Kidney (tissue), 22 donors: ENCODE measurements at places on chromosomes 2 and 18.

GRCh38 chr2:37748541-37748940 is 77.1 kb upstream of the CDC42EP3 start:
- H3K27ac ChIP-seq = no peak overlapping the region
- no peaks in the 10 kb centered on the region for H3K4me1 ChIP-seq
- no peaks in the 10 kb centered on the region for H3K36me3 ChIP-seq
- no peaks in the 10 kb centered on the region for H3K27me3 ChIP-seq
- no peak for DNase-seq

DNA sequence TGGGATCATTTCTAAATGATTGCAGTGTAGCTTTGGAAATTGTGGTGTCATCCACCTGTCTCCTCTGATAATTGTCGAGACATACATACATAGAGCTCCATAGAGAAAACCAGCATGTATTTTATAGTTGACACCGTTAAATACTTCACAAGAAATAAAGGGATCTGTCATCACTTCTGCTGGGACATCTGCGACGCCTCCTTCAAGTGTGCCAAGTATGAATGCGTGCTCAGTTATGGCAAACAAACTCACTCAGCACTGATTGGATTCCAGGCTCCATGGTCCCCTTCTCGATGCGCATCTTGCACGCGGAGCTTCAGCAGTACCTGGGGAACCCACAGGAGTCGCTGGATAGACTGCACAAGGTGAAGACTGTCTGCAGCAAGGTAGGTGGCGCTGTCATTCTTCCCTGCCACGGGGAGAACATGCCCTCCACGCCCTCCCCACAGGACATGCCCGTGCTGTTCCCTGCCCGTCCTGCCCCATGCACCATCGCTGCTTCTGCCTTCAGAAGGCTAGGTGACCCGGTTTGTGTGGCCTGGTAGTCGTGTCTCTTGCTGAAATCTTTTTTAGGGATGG is 64.1 kb downstream of the TRAPPC12 start:
- DNase-seq = no peak
- no peak overlapping the region for H3K4me3 ChIP-seq
- no peaks in the 10 kb centered on the region for H3K4me1 ChIP-seq
- no peak overlapping the region for H3K27ac ChIP-seq
- no peaks in the 10 kb centered on the region for H3K27me3 ChIP-seq
- H3K36me3 ChIP-seq = peaks cover 2% of the 10 kb centered on the region

DNA sequence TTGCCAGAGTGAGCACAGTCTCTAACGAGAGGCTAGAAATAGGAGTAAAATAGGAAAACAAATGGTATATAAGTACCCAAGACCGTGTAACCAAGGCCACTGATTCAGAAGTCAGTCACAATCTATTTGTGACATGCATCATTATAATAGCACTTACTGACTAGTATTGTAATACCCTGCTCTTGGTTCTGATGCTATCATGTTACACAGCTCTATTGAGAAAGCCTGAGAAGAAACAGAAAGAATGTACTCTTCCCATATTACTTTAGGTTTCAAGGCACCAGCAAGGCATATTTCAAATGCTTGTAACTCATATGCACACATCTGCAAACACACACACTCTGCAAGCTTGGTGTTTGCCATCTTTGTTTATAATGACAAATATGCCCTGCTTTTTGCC is 746.4 kb downstream of the SLC4A3 start:
- no peak for DNase-seq
- H3K4me3 ChIP-seq = no peak overlapping the region
- H3K27me3 ChIP-seq = no peaks in the 10 kb centered on the region
- H3K36me3 ChIP-seq = no peaks in the 10 kb centered on the region
- H3K27ac ChIP-seq = no peak overlapping the region
- no peaks in the 10 kb centered on the region for H3K4me1 ChIP-seq

DNA sequence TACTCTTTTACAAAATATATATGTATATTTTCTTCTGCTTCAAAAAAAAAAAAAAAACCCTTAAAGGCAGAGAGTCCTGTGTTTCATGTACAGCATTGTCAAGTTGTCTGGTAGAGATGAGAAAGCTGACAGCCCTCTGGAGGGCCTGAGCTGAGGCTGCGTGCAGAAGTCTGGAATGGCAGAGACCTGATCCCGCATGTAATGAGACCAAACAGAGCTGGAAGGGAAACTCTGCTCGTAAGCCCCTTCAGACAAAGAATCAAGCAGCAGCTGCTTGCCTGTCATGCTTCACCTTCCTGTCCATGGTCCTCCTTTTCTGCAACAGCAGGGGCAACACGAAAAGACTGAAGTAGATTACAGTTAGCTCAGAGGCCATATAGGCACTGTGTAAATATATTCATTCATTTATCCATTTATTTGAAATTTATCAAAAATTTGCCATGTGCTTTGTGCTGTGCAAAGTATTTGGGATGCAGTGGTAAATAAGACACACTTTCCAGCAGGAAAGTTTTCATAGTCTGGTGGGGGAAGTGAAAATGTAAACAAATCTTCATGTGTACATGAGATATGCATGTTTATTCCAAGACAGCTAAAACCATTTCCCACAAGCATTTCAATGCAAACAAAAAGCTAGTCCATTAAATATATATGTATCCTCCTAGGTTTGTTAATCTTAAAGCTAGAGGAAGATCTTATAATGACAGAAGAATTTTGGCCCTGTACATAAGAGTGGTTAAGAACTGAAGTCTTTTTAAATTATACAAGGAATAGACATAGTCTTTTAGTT is 912.7 kb downstream of the CPS1 start:
- H3K4me1 ChIP-seq = no peaks in the 10 kb centered on the region
- no peaks in the 10 kb centered on the region for H3K36me3 ChIP-seq
- DNase-seq = peak; percentile 39
- no peak overlapping the region for H3K4me3 ChIP-seq
- no peaks in the 10 kb centered on the region for H3K27me3 ChIP-seq
- no peak overlapping the region for H3K27ac ChIP-seq

DNA sequence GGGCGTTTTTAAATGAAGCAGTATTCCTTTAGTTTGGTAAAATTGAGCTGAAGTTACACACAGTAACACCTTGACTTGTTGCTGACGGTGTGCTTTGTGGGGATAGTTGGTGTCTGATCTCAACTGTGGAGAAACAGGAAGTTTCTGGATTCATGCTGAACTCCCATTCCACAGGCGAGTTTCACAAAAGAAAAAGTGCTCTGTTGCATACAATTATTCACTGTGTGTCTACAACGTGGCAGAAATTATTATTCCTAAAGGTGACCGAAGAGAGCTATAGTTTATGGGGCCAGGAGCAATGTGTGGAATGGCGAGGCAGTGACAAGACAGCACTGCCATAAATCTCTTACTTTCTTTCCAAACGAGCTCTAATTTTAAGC is 463 bp upstream of the CABYR start:
- no peaks in the 10 kb centered on the region for H3K27me3 ChIP-seq
- no peak for DNase-seq
- H3K27ac ChIP-seq = no peak overlapping the region

DNA sequence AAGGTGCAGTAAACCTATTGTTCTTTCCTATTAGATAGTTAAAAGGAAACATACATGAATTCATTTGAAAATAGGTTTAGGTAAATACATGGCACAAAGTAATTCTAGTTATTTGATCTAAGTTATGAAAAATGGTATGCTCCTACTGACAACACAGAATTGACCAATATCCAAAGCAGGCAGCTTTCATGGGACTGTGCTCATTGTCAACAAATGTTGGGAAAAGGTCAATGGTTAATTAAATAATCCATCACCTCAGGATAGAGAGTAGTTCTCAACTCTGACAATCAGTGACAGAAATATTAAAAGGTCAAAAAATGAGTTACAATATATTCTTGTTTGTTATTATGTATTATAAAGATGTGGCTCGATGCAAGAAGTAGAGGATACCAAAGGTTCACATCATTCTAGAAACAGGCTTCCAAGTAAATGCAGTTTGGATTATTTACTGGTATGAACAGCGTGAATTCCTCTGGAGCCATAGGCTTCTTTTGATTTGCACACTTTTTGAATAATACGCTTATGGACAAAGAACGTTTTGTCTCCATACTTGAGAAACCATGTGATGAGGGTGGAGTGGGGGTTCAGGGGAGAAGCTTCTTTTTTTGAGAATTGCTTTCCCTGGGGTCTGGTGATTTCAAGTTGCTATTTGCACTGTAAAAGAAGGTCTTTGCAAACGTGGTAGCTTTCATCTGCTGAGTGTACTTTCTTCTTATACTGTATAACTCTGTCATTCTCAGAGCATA is 422.0 kb upstream of the ZEB2 start:
- no peaks in the 10 kb centered on the region for H3K36me3 ChIP-seq
- no peak overlapping the region for H3K4me3 ChIP-seq
- no peaks in the 10 kb centered on the region for H3K27me3 ChIP-seq
- DNase-seq = no peak

- H3K27me3 ChIP-seq = no peaks in the 10 kb centered on the region
- no peak overlapping the region for H3K27ac ChIP-seq
- no peaks in the 10 kb centered on the region for H3K36me3 ChIP-seq
- H3K4me3 ChIP-seq = no peak overlapping the region
- no peak for DNase-seq
- H3K4me1 ChIP-seq = no peaks in the 10 kb centered on the region
Observed at GRCh38 chr18:6614952-6615351, 114.6 kb upstream of the ARHGAP28 start.

DNA sequence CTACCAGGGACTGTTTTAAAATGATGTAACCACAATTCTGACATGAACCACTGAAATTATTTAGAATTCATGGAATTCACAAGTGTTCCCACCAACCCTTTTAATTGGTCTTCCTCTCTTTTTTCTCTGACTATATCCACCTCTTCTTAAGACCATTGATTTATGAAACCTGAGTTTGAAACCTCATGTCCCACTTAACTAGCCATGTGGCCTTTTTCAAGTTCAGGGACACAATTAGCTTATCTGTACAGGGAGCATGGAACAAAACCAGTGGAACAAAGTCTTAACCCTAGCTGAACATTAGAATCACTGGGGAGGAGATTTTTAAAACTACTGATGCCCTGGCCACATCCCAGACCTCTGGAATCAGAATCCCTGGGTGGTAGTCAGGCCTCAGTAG is 41.6 kb upstream of the TMEM163 start:
- H3K27ac ChIP-seq = no peak overlapping the region
- H3K4me3 ChIP-seq = no peak overlapping the region
- no peaks in the 10 kb centered on the region for H3K4me1 ChIP-seq
- no peaks in the 10 kb centered on the region for H3K36me3 ChIP-seq

GRCh38 chr18:35507192-35507591 is 9.4 kb upstream of the INO80C start:
- H3K36me3 ChIP-seq = no peaks in the 10 kb centered on the region
- no peak overlapping the region for H3K27ac ChIP-seq
- no peak overlapping the region for H3K4me3 ChIP-seq
- no peak for DNase-seq
- H3K4me1 ChIP-seq = no peaks in the 10 kb centered on the region

DNA sequence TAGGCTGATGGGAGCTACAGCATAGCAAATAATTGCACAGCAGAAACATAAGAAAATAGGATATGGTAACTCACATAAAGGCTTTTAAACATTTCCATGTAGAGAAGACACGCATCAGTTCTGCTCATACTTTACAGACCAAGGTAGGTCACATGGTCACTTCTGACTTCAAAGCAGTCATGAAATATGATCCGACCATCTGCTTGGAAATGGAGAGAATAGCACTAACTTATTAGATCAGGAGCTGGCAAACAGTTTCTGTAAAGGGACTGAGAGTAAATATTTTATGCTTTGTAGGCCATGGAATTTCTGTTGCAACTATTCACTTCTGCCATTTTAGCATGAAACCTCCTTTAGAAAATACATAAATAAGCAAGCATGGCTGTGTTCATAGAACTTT is 936.6 kb upstream of the FANCL start:
- no peak for DNase-seq
- no peaks in the 10 kb centered on the region for H3K4me1 ChIP-seq

DNA sequence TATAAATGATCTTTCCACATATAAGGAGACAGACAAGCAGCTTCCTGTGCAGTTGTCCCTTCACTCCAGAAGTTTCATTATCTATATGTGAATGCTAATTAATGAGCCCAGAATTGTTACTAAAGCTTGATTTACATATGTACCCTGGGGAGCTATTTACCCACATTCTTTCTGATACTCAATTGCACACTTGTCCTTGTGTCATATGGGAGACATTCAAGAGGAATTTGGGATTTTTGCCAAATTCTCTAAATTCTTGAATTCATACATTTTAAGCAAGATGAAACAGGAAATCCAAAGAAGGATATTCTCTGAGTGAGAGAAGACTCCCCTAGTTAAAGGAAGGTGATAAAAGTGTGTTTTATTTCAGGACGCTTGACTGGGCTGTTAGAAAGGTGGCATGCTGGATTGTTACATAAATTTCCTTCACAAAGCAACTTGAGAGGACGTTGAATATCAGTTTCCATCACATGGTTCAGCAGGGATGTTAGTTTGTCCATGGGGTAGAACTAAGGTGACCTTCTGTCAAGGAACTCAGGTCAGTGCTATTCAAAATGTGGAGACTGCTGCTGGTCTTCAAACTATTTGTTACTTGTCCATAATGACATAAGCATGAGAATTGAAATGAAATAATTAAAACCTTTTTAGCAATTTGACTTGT is 368.2 kb downstream of the IRS1 start:
- DNase-seq = no peak
- H3K4me1 ChIP-seq = peaks cover 2% of the 10 kb centered on the region
- no peak overlapping the region for H3K27ac ChIP-seq
- no peak overlapping the region for H3K4me3 ChIP-seq
- no peaks in the 10 kb centered on the region for H3K36me3 ChIP-seq
- no peaks in the 10 kb centered on the region for H3K27me3 ChIP-seq

DNA sequence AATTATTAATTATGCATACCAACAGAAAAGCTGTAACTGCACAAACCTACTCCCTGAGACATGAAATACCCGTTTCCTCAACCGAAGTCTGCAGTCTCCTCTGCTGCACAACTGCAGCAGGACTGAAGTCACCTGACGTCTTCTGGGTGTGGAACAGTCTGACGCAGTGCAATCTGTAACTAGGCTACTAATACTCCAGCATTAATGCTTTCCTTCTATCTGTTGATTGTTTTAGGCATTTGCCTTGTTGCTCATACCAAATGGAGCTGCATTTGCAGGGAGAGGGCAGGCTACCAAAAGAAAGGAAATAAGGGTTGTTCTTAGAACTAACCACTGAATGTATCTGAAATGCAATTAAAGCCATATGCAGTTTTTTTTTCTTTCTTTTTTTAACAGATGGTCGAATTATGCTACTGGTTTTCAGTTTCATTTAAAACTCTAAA is 40.1 kb downstream of the RTN4 start:
- H3K27ac ChIP-seq = peak overlapping the region; percentile 80
- H3K36me3 ChIP-seq = no peaks in the 10 kb centered on the region
- H3K4me3 ChIP-seq = peak overlapping the region; percentile 45
- DNase-seq = peak; percentile 59
- H3K4me1 ChIP-seq = peaks cover 41% of the 10 kb centered on the region

- H3K27ac ChIP-seq = peak within 1 kb of the TSS; percentile 95
- peak within 1 kb of the TSS; percentile 89 for H3K4me3 ChIP-seq
- H3K4me1 ChIP-seq = peaks cover 24% of the 10 kb centered on the region
- no peaks in the 10 kb centered on the region for H3K36me3 ChIP-seq
Observed at GRCh38 chr2:230416061-230416721, at the start of gene SP100. TSS of gene SP100 (plus strand) at chr2:230416201. CDS start at chr2:230416297, 96 bp downstream.

GRCh38 chr2:85577386-85578242 is at the start of gene VAMP8:
TSS of gene VAMP8 (plus strand) at chr2:85577586. CDS start at chr2:85577647, 61 bp downstream.
- peak within 1 kb of the TSS; percentile 50 for H3K4me3 ChIP-seq
- DNase-seq = peak; percentile 92
- peak within 1 kb of the TSS; percentile 94 for H3K27ac ChIP-seq
- no peaks in the 10 kb centered on the region for H3K27me3 ChIP-seq
